ENCODE measurements at places on chromosomes 7 and 10.

DNA sequence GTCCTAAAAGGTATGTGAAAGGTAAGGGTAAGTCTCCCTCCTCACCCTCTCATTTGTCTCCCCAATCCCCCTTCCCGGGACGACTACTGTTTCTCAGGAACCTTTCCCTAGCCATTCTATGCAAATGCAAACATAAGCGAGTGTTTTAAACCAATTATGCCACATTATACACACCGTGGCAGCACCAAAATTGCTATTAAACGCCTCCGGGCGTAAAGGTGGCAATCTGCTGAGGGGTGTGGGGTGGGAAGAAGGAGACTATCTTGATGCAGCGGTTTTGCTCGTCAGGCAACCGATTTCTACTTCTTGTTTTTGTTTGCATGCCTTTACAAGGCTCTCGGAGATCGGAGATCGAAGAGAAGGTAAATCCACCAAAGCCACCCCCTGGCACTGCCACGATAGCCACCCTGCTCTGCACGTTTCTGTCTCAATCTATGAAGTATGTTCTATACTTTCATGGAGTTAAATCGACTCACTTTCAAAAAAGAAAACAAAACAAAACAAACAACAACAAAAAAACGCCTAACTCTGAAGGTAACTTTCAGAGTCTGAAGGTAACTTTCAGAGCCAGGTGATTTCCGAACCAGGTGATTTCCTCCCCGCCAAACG, 46.0 kb upstream of the CDK1 start:
- no peak for DNase-seq

GRCh38 chr7:108717781-108718180, 148.1 kb downstream of the DNAJB9 start:
- DNase-seq, result no peak

GRCh38 chr7:139773371-139773770, 4.4 kb downstream of the HIPK2 start:
- DNase-seq, result no peak

- no peak for DNase-seq
Measured at GRCh38 chr10:58016614-58017013, 251.1 kb downstream of the IPMK start.

DNA sequence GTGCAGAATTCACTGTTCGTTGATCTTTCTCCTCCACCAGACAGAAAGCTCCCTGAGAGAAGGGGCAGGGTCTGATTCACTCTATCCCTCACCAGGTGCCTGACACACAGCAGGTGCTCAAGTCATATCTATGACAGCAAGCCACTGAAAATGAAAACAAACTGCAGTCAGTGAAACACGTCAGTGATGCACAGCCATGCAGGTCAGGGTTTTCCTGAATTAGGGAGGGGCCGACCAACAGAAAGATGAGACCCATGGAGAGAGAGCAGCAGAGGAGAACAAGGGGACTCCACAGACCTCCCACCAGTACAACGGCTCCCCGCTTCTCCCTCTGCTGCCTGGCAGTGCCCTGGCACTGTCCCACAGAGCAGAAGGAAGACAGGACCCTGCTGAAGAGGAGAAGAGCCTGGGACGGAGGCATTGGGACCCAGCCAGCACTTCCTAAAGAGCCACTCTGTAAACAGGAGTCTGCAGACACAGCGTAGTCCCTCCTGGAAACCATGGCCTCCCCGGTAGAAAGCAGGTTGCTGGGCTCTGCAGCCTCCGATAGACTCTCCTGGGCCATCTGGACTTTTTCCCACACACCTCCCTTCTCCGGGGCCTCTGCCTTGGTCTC, 50.3 kb downstream of the FAM53B start:
- DNase-seq, result no peak

GRCh38 chr10:127962205-127962604, 55.3 kb downstream of the PTPRE start:
- no peak for DNase-seq

DNA sequence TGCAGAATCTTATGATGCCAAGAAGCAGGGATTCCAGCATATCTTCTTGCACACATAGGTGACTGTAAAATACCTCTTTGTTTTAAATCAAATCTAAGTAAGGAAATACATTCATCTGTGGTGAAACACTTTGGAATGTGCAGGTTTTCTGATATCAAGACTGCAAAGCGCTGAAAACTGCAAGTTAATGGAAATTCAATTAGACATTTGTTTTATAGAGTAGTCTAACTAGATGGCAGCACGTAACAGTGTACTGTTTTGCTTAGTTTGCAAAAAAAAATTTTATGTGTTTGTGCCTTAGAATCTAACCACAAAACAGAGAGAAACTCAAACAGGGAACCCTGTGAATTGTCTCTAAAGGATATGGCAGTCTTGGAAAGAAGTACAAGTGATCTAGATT, 259.2 kb downstream of the HDAC9 start:
- no peak for DNase-seq

DNA sequence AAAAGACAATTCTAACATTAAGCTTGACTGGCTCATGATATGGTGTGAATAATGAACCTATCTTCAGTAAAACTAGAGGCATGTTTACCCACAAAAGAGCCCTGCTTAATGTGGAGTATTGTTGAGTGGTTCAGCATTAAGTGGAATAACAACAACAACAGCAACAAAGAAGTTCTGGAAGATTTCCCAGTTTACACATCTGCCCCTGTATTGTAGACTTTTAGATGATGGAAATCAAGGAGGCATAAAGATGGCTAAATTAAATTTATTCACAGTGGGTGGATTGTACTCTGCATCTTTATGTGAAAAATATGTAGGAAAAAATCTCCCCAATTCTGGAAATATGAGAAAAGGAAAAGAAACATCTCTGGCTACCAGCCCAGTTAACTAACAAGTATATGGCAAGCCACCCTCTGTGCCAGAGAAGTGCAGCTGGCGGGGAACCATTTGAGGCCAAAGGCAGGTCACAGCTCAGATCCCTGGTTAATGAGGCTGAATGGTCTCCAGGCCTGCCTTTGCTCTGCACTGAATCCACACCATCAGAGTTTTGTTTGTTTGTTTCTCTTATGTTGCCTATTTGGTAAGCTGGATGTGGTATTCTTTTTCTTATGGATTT, 186.0 kb downstream of the SEMA3D start:
- no peak for DNase-seq

DNA sequence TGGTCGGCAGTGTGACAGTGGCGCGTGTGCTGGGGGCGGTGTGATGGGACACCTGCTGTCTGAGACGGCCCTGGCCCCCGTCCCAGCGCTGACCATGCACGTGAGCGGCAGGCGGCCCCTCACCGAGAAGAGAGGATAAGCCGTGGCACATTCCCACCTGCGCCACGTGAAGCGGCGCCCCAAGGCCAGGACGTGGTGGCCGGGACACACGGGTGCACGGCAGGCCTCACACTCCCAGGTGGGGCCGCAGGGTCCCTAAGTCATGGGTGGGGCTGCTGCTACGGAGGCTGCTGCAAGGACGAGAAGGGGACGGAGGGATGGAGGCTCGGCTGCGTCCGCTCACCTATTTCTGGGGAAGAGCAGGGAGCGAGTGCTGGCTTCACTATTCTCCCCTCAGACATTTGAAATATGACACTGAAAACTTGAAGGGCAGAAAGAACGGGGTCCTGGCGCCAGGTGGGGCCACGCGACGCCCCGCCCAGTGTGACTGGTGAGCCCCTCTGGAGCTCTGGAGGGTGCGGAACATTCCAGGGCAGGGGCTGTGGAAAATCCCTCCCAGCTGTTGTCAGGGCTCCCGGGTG, 7.5 kb downstream of the CYP2W1 start:
- DNase-seq, result no peak

DNA sequence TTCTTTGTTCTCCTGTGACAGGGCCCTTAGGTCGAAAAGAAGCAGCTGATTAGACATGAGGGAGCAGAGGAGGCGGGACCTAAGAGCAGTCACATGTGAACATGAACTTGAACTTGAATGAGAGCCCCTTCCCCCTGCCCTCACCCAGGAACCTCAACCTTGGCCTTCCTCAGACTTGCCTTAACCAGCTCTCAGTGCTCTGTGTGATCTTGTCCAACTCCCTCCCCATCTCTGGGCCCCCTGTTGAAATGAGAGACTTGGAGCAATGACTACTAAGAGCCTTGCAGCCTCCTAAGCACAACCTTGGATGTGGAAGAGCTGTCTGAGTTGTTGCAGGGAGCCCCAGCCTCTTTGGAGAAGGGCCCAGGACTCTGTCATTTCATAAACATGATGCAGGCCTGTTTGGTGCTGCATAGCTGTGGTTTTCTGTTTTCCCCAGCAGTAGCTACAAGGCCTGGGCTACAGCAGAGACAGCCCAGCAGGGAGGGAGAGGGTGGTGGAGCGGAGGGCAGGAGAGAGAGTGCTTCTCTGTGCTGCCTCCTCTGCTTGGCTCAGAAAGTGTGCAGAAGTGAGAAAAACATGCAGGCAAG, 123.9 kb upstream of the ZMIZ1 start:
- DNase-seq, result peak; percentile 76

DNA sequence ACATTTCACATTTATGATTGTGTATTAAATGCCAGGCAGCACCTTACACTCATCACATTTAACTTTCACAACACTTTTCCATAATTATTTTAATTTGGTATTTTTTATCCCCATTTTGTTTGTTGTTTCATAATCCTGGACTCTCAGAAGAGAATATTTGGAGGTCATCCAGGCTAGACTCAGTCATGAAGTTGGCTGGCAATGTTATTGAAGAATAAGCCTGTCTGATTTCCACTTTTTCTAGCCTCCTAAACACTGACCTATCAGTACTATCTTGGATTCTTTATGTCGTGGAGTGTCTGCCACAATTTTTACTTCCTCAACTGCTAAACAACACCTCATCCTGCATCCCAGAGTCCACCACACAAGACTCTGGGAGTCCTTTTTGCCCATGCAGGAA, 372.3 kb upstream of the NRP1 start:
- DNase-seq, result no peak

DNA sequence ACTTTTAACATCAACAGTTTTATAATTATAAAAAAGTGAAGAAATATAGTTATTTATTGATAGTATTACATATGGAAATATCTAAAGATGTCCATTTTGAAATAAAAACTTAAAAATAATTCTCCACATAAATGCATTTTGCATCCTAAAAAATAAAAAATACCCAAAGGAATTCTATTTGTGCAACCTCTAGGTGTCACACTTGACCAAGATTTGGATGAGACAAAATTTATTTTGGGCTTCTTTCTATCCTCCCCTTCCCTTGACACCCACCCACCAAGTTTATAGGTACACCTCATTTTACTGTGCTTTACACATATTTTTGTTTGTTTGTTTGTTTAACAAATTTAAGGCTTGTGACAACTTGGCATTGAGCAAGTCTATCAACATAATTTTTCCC, 3.3 kb upstream of the THSD7A start:
- DNase-seq, result no peak

Data from HFF-Myc (cell line).